ENCODE measurements at places on chromosomes 11 and 22. TPM values are rescaled to one million over a fixed set of nuclear protein-coding genes. Genes with fewer than 3 reads are reported as not detected.

Gene OVCH2
- total RNA-seq: not detected

Gene TRIM6
- 0.07 TPM for total RNA-seq

Gene PLA2G3
- total RNA-seq: not detected

Gene LSP1
- total RNA-seq: 687 TPM

Gene SCUBE2
- 0.35 TPM for total RNA-seq

Gene CCDC188
- 0.23 TPM for total RNA-seq

GRCh38 chr11:63563201-63564055 is at the start of gene PLAAT2:
Gene PLAAT2 (minus strand): TSS chr11:63563379. CDS start chr11:63563324, 55 bp downstream.
- DNase-seq: no peak

DNA sequence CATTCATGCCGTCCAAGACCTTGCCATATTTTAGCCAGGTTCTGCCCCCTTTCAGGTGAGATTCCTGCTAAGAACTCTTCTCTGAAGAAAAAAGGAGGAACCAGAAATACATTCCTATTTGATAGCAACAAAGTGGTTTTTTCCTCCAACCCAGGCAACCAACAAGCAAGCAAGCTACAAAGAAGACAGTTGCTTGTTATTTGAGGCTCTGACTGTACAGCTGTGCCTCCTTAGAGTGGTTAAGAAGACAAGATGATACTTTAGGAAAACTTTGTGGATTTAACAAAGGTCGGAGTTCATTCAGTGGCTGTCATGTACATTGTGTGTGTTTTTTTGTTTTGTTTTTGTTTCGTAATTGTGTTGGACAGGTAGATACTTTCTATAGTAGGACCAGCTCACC is 21.7 kb downstream of the TEAD1 start:
- no peak for DNase-seq

DNA sequence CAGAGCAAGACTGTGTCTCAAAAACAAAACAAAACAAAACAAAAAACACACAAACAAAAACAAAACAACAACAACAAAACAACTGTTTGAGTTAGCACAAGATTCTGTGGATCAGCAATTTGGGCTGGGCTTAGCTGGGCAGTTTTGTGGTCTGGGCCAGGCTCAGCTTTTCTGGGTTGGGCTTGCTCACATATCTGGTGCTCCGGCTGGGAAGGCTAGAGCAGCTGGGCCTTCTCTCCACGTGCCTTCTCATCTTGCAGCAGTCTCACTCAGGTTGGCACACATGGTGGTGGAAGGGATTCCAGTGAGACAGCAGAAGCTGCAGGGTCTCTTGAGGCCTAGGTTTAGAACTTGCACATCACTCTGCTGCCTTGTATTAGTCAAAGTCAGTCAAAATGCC is 35.7 kb downstream of the EIF3F start:
- no peak for DNase-seq

GRCh38 chr11:66336234-66337102 is at the start of gene RIN1:
Gene RIN1 (minus strand): TSS chr11:66336434. CDS start chr11:66336402, 32 bp downstream.
- peak; percentile 49 for DNase-seq

GRCh38 chr11:6664551-6664950 is 8.9 kb upstream of the DCHS1 start:
- DNase-seq: no peak

DNA sequence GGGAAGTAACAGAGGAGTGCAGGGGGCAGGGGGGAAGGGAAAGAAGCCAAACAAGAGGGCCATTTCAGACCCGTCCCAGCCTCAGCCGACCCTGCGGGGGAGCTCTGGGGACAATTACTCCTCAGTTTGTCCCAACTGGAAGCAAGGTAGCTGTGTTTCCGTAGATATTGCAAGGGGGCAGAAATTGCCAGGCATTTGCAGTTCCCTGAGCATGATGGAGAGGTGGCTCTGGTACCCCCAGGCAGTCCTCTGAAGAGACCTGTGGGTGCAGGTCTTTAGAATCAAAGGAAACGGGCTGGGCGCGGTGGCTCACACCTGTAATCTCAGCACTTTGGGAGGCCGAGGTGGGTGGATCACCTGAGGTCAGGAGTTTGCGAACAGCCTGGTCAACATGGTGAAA is 13.8 kb upstream of the JAM3 start:
- no peak for DNase-seq

GRCh38 chr11:68998390-68998911 is 14.6 kb downstream of the MRGPRF start:
- DNase-seq: no peak

DNA sequence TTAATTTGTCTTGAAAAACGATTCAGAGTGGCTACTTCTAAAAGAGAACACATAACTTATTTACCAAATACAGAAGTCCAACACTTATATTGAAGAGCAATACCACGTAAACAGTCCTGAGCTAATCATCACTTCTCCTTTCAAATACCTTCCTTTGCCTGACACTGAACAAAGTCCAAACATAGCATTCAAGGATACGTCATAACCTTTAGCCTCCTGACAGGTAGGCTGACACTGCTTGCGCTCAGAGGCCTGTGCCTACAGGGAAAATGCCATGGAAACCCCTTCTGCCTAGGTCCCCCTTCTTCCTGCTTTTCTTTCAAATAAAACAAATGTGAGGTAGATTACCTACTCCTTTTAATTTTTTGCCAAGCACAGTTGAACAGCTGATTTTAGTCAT is 510.0 kb downstream of the INSC start:
- no peak for DNase-seq

- DNase-seq: no peak
Measured at GRCh38 chr11:45147891-45148675, 1.6 kb downstream of the PRDM11 start.

DNA sequence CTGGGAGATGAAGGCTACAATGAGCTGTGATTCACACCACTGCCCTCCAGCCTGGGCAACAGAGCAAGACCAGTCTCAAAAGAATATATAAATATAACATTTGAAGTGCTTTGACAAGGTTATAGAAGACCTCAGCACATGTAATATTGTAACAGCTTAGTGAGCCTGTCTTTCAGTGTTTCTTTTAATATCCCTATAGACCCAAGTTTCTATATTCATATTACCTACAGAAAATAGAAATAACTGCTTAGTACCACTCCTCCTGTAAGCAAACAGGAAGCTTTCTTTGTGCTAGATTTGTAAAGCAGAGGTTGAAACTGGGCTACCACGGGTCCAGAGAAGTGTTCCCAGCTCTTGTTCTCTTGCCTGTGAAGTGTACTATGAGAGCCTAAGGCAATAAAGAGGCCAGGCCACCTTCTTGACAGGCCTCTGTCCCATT is 68.2 kb downstream of the PPP2R1B start:
- no peak for DNase-seq

- DNase-seq: peak; percentile 36
Measured at GRCh38 chr22:35629406-35630216, 12.5 kb upstream of the MB start.

DNA sequence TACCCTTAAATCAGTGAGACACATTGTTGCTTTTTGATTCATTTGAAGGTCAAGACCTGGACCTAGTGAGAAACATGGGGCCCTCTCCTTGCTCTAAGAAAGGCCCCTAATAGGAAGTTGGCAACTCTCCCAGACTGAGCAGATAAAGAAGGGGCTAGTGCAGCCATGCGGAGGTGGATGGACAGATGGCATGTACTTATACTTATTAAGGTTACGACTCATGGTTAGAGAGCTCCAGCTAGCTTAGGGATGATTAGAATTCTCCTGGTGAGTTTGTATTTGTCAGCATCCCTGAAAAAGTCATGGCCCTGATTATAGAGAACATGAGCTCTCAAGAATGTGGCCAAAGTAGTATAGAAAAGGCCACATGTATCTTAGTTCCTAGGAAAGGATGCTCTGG is 112.1 kb upstream of the BDNF start:
- no peak for DNase-seq

- no peak for DNase-seq
Measured at GRCh38 chr11:74816664-74817063, 68.0 kb downstream of the RNF169 start.
